ENCODE measurements at places on chromosomes 3 and 15.

GRCh38 chr3:125126323-125126722 lies 70.5 kb upstream of the HEG1 start:
- DNase-seq = no peak

- DNase-seq = no peak
Measured at GRCh38 chr3:174202561-174202960, 656.6 kb upstream of the NAALADL2 start.

DNA sequence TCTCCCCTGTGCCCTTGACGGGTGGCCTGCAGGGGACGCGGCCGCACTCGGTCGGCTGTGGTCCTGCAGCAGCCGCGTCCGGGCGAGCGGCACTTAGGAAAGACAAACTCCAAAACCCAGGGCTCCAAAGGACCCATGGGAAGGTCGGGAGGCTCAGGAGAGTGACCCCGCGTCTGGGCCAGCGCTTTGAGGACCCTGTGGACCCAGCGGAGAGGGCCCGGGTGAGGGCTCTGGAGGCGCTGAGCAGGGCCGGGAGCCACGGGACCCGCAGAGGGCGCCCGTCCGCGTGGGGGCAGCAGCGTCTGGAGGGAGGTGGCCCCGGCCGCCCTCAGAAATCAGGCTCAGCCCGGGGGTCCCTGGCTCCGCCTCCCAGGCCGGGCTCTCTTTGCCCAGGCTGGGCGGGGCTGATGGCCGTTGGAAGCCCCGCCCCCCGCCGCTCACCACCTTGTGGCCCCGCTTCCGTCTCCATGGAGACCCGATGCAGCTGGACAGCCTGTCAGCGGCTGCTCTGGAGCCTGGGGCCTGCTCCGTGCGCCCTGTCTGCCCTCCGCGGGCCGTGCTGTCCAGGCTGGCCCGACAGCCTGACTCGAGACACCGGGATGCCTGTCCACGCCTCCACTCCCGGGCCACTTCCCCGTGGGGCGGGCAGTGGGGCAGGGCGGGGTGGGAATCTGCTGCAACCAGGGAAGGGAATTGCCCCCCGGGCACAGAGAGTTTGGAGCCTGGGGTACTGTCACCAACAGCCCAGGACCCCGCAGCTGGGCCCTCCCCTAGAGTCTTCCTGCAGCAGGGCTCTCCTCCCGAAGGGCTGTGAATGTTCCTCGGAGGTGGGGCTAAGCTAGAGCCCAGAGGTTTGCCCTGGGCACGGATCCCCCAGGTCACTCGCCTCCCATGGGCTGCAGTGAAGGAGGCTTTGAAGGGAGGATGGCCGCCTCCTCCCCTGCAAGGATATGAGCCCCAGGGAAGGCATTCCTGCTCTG lies 34.8 kb upstream of the RPL32 start:
- no peak for DNase-seq

DNA sequence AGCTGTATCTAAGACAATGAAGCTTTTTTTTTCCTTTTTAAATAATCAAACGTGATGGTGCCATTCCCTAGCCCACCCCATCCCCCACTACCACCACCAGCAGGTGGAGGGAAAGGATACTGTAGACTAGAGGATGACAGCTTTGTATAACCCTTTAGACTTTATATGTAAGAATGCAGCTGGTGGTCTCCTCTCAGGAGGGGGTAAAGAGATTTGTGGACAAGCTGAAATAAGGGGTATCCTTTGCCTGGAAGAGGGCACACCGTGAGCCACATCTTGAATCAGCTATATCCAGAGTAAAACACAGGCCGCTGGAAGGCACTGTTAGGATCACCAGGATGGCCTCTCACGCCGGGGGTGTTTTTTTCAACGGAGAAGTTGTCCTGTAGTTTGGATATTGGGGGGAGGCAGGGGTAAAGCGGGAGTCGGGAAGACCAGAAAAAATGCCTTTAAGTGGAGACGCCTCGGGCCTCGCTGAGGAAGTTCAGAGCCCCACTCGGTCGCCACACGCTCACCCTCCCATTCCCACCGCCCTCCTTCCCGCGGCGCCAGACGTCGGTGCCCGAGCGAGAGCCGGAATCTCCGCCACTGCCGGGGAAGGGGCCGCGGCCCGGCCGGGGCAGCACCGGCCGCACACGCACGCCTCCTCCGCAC lies 986 bp downstream of the KPNA4 start:
- no peak for DNase-seq

DNA sequence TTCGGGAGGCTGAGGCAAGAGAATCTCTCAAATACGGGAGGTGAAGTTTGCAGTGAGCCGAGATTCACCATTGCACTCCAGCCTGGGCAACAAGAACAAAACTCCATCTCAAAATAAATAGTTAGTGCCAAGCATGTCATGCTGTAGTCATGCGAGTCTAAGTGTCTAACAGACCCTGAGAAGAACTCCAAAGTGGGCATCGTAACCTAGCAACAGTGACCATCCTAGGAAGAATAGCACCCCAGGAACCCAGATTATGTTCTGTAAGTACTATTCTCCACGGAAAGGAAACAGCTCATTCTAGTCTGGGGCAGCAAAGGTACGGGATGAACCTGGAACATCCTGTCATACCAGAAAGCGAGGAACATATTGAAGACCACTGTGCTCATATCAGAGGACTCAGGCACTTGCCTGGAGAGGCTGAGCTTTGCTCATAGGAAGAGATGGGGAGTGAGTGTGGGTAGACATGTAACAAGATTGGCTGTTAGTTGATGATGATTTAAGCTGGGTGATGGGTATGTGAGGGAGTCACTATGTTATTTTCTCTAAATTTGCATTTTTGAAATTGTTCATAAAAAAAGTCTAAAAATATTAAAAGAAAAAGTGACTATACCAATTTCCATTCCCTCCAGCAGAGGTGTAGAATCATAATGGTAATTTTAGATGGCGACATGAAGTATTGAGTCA lies 31.7 kb downstream of the BCL2L10 start:
- DNase-seq = no peak

GRCh38 chr15:53534105-53534839 lies 225.2 kb downstream of the WDR72 start:
- no peak for DNase-seq

- no peak for DNase-seq
Measured at GRCh38 chr15:101795455-101795854, 7.9 kb upstream of the OR4F6 start.

- DNase-seq = no peak
Measured at GRCh38 chr3:69226071-69226470, 103.7 kb upstream of the LMOD3 start.

DNA sequence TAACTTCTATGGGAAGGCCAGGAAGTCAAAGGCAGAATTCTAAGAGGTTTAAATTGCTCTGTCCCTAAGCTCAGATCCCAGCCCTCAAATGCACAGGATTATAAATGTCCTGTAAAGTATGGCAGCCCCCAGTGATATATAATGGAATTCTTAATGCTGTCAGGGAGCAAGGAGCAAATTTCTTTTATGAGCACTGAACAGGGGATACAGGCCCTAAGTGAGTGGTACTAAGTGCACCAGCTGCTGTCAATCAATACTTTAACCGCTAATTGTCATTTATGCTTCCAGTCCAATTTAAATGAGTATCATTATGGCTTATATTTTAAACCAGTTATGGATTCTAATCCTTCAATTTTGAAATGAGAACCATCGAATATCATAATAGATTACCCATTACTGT lies 4.7 kb downstream of the SLC9A9 start:
- DNase-seq = no peak

- no peak for DNase-seq
Measured at GRCh38 chr15:40854161-40854560, 10.3 kb downstream of the SPINT1 start.

DNA sequence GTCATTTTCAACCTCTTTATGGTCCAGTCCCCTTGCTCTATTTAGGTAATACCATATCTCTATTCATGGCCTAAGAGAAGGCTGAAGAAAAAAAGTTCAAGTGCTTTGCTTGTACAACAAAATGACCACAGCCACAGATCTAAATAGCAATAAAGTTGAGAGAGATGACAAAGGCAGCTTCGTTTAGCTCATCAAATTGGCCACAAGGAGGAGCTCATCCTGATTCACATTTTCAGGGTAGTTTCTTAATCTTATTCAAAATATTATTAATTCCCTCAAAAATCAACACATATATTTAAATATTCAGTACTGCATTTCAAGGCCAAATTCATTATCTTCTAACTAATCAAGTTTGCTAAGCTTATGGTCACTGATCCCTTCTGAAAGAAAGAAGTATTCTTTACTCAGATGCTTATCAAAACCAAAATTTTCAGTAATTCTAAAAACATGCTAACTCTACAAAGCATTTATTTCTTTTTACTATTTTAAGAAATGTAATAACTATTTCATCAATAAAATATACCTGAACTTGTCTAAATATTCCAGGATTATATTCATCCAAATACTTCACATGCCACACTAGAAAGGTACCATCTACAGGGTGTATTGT lies 85.5 kb downstream of the DMXL2 start:
- DNase-seq = no peak

DNA sequence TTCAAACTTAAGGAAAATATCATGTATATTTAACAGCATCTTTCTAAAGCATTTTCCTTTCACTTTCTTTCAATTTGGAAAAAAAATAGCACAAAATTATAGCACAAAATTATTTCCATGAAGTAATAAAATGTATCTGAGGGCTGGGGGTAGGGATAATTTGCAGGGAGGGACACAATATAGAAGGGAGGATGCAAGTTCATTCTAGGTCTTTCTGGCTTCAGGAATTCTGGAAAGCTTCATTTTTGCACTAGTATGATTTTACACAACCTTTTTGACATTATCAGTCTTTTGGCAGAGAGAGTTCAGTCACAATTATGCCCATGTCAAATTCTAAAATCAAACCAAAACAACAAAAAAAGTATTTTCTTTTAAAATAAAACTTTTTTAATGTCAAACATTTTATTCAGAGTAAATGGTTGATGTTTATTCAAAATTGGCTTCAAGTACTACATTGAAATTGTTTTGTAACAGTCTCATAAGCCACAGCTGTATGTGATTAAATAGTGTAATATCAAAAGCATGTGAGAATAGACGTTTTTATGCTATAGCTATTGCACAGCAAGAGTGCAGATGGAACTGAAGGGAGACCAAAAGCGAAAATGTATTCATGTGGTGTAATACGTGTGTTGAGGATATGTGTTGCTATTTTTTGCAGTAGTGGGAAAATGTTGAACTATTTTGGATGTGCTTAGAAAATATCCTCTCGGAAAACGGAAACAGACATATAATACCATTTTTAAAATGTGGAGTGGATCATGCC lies 5.8 kb downstream of the RBMS3 start:
- no peak for DNase-seq

- peak; percentile 61 for DNase-seq
Measured at GRCh38 chr3:23071758-23072157, 131.4 kb upstream of the UBE2E2 start.

- DNase-seq = no peak
Measured at GRCh38 chr3:137468446-137468845, 295.7 kb upstream of the SOX14 start.

- no peak for DNase-seq
Measured at GRCh38 chr3:182713743-182714517, 79.4 kb upstream of the ATP11B start.

DNA sequence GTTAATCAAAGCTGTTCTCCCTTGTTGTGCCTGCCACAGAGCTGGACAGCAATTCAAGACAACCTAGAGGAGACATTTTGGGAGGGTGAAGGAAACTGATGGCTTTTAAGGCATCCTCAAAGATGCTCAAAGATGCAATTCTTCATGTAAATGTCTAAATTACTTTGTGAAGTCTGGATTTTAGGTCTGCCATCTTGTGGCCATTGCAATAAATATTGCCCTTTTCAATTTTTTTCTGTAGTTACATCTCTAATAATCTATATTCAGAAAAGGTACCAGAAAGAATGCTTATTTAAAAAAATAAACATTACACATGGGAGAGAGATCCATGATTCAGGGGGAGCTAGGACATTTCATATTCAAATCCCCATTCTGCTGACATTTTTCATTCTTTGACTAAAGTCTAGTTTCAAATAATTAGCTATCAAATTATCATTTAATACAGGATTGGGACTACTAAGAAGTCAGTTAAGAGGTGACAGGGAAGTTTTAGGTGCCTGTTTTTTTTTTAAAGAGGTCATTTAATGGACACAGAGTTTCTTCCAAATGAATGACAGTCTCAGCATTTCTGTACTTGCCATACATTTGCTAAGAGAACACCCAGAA lies 259.8 kb upstream of the WNT5A start:
- no peak for DNase-seq

DNA sequence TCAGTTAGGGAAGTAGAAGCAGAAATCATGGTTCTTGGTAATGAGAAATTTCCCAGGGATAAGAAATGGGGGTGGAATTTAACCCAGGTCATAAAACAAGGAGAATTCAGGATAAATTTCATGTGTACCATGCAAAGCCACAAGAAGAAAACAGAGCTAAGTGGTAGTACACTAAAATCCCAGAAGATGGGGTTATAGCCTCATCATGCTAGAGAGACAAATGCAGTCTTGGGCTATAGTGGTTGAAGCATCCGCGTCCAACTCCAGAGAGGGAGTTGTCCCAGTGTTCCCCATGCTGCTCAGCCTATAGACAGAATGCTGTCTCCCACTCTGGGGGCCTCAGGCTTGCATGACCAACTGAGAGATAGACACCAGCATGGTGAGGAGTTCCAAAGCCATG lies 36.2 kb upstream of the CLRN1 start:
- no peak for DNase-seq

GRCh38 chr3:64216274-64217147 lies 8.8 kb downstream of the PRICKLE2 start:
- DNase-seq = no peak

- DNase-seq = no peak
Measured at GRCh38 chr3:14375192-14375591, 27.2 kb upstream of the SLC6A6 start.

DNA sequence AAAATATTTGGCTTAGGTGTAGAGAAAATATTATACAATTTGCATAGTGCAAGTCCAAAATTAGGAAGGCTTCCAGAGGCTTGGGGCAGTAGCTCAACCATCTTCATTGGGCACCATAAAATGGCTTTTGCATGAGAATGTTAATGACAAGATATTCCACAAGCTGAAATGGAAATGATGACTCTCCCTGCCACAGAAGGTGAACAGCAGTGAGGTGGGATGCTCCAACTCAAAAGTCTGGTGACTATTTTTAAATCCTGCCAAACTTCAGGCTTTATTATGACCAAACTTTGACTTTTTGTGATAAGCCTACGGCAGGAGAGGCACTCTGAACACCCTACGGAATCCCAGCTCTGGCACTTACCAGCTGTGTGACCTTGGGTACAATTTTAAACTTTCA lies 37.6 kb downstream of the ARHGEF3 start:
- DNase-seq = no peak

DNA sequence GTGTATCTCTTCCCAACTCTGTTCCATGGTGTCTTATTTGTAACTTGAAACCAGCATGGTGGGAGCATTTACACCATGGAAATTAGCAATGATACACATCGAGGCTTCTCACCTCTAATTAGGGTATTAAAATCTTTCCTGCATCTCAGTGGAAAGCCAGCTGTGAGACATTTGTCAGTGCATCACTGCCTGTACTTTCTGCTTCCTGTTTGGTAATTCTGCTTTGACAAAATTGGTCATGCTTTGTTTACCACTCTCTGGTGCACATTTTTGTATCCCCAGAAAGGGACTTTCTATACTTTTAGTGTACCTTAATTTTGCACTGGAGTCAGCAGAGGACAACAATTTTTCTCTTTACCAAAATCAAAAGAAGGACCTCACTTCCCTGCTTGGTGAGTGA lies 402.1 kb downstream of the PDCD6IP start:
- DNase-seq = peak; percentile 15
